Stimulated activated CD4-positive, alpha-beta T cell treated with anti-CD3 and anti-CD28 coated beads, Interleukin-1b, Interleukin-23, amount 100 ng/mL, for 1 hour (primary cell): ENCODE measurements at places on chromosomes 7 and 10.

- no peak for DNase-seq
These were observed 291.0 kb upstream of the KMT2E start for GRCh38 chr7:104723001-104723400.

- no peak for DNase-seq
These were observed 49.0 kb upstream of the STK17A start for GRCh38 chr7:43533801-43534479.

DNA sequence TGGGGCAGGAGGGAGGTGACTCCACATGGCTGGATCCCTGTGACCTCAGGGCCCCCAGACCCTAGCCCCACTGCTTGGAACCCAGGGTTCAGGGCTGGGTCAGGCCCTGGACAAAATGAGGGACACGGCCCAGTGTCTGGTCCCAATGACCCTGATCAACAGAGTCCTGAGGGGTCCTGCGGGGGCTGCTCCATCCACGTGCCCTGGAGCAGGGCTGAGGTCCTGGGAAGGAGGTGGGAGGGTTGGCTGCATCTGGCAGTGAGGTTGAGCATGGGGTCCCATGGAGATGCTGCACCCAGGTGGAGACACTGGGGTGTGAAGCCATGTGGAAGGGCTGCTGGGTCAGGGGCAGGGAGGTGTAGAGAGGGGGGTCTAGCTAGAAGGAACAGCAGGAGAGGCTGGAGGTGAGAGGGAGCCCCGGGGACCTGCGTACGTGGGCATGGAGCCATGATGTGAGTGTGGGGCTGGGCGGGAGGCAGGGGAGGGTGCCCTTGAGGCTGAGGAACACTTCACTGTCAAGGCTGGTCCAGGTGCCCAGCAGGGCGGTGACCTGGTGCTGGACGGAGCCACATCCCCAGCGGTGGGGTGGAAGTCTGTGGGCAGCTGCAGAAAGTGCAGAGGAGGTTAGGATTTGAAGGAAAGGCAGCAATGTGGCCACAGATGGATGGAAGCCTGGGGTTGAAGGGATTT is 604 bp downstream of the SCART1 start:
- DNase-seq = no peak

- no peak for DNase-seq
These were observed 9.4 kb downstream of the NOC3L start for GRCh38 chr10:94353336-94353735.

DNA sequence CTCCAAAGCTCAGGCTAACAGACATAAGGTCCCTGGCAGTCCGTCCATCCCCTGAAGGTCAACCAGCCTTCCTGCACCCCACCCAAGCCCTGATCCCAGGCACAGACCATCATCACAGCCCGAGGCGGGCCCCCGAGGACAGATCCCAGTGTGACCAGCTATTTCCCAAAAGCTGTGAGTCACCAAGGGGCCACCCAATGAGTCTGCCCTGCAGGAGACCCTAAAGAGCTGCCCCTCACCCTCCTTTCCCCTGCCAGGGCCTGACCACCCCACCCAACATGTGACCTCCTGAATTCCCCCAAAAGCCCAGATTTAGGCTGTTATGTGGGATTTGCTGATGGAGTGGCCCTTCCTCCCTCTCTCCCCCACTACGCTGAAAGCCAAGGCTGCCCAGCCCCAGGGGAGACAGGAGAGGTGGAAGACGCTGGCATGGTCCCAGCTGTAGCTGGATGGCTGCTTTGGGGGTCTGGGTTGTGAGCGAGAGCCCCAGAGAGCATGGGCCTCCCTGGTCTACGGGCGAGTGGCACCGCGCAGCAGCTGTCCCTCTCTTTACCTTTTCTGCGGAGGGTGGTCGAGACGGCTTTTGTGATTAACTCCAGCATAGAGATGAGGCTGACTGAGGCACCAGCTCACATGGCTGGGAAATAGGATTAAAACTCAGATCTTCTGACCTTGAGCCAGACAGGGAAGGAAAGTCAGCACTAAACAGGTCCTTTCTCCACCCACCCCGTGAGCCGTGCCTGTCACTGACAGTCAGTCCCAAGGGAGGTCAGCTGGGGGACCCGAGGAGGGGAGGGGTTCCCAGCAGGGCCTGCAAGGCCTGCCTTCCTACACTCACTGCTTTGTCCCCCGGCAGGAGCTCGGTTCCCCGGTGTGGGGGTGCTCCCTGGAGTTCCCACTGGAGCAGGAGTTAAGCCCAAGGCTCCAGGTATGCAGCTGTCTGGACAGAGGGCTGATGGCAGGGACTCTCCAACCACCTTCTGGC is 16.7 kb downstream of the ELN start:
- no peak for DNase-seq

DNA sequence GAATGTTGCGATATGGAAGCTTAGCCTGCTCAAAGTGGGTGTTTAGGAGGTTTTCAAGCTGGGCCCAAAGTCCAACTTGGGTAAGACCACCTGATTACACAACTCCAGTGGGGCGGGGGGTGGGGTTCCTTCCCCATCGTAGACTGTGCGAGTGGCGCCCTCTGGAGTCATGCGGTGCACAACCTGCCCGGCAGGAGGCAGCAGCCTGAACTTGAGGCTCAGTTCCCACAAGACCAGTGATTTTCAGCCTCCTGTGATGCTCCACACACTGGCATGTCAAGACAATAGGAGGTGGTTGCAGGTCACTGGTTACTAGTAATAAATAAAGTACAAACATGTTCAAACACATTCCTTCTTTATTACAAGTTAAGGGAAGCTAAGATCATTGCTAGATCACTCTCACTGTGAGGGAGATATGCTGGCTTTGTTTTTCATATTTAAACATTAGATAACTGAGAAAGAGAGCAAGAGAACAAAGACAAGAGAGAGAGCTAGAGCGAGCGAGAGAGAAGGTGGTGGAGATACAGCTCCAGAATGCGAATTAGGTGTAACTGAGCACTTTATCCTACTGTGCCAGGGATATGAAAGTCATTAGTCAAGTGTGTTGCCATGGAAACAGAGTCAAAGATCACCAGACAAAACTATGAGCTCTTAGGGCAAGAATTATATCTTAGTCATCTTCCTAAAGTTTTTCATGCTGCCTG is 97.4 kb upstream of the BMPER start:
- no peak for DNase-seq

DNA sequence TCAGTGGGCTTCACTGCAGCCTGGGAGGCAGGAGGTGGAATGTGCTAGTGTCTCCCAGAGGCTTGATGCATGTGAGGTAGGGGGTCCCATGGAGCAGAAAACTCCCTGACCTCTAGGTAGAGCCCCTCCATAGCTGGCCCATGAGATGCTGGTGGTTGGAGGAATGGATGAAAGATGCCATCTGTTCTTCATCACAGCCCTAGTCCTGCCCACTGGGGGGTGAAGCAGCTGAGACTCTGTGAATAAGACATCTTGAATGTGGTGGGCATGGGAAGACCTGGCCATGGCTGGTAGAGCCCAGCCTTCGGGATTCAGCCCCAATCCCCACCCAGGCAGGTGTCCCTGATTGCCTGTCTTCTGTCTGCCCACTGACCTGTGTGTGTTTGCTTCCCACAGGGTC is 92.5 kb downstream of the COL13A1 start:
- no peak for DNase-seq

- no peak for DNase-seq
These were observed 489.8 kb upstream of the ZMIZ1 start for GRCh38 chr10:78578929-78579328.

DNA sequence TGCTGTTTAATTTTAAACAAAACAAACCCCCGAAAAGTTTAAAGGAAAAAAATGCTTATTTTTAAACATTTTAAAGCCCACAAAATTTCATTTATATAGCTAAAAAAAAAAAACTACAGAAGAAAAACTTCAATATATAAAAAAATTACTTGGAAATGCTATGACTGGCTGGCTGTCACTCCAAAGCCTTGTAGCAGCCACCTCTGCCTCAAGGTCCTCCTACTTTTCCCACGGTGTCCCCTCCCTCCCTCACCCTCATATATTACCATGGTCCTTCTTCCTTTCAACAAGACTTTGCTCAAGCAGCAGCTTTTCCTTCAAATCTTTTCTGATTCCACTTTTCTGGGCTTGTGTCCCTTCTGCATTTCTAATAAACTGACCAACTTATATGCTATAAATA is 122.0 kb downstream of the TPK1 start:
- no peak for DNase-seq

DNA sequence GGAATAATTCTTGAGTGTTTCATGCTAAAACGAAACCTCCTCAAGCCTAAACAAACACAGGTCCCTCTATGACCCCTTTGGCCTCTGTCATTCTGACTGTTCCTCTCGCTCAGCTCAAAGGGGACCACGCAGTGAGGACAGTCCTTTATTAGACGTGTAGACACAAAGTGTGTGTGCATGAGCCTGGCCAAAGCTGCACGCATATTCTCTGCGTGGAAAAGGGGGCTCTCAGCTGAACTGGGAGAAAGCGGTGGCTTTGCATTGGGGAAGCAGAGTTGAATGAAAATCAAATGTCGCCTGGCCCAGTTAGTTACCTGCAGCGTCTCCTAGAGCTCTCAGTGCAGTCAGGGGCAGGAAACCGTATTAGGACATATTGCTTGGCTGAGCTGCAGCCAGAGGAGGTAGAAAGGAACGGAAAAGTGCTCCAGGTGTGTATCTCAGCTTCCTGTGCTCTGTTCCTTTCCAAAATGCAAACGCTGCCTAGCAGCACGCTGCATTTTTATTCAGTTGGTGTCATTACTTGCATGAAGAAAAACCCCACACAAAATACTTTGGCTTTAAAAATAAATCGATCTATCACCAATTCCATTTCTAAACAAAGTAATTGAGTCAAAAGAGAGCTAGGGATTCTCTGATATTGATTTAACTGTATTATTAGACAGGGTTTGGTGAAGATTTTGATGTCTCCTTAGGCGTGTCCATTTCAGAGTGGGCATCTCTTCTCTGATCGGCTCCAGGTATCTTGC is 4.9 kb downstream of the GATA3 start:
- DNase-seq = no peak

DNA sequence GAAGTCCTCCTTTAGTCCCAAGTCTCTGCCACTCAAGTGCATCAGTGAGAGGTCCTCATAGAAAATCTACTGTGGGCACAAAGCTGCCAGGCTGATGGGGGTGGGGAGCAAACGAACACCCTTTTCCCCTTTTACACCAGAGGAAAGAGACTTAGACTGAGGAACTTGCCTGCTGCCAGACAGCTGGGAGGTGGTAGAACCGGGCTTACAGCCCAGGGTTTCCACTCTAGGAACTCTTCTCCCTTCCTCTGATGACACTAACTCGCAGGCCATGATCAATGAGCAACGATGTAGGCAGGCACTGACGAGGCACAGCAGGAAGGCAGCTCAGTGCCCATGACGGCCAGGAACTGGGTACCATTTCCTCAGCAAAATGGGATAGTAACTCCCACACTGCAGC is 11.0 kb upstream of the SH2D4B start:
- DNase-seq = no peak

DNA sequence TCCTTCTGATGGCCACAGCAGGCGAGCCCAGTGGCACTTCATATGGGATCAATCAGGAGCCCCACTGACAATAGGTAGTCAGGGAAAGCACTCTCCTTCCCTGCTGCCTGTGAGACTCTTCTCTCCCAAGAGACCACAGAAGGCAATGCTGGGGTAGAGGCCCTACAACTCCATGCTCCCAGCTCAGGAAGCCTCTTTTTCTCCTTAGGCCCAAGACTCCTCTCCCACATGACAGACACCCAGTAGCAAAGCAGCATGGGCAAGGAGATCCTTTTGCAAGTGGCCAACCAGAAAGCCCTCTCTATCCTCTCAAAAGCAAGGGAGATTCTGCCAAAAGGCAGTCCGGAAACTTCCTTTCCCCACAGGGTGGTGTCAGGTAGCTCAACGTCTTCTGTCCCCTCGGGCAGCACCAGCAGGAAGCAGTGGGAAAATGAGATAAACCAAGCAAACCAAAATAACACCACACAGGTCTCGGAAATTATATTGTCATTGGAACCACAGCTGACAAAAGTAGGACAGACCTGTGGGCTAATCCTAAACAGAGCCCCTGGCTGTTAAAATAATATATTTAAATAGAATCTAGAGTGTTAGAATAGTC is 172.7 kb upstream of the GDF10 start:
- DNase-seq = no peak

DNA sequence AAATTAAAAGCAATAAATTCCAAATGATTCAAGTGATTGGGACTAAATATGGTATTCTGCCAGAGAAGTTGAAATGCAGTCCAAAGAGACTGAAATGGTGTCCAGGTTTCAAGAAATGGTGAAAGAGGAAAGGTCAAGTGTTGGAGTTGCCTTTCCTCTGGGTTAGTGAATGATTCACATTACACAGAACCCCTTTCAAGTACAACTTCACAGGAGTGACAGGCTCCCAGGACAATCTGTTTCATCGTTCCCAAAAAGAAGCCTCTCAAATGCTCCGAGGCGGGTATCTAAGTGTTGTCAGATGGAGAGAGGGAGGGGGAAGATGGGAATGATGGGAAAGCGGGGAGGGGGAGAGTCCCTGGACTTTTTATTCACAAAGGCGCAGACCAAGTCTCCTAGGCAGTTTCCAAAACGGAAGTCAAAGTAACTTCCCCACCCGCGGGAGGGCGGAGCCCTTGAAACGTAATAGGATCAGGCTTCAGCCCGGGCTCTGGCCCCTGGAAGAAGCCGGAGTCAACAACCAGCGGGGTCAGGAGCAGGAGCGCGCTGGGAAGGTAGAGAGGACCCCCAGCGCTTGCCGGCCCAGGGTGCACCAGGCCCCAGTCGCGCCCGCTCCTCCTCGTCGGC is 754 bp downstream of the SLC25A13 start:
- no peak for DNase-seq

GRCh38 chr7:84900215-84900614 is 286.6 kb downstream of the SEMA3D start:
- no peak for DNase-seq

DNA sequence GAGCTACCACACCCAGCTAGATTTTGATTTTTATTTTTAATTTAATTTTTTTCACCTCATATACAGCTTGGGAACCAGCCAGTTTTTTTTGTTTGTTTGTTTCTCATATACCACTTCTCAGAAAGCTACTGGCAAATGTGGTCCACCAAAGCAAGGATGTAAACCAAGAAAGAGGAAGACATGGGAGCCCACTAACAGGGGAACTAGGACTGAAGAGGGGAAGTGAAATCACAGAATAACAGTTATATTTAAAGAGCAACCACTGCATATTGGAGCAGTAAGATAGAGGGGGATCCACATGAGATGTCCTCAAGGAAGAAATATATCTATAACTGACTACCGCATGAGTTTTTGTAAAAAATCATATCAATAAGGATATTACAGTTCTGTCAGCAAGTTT is 10.5 kb downstream of the CPVL start:
- DNase-seq = no peak

GRCh38 chr10:6045314-6045848 is 16.8 kb downstream of the IL2RA start:
- DNase-seq = no peak

DNA sequence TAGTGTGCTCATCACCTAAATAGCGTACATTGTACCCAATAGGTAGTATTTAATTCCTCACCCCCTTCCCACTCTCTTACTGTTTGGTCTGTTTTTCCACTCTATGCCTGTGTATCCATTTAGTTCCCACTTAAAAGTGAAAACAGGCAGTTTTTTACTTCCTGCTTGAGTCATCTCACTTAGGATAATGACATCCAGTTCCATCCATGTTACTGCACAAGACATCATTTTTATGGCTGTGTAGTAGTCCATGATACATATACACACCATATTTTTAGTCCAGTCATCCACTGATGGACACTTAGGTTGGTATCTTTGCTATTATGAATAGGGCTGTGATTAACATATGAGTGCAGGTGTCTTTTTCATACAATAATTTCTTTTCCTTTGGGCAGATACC is 10.1 kb downstream of the STK17A start:
- DNase-seq = no peak
